ENCODE measurements at places on chromosomes 5 and 9.

GRCh38 chr5:135709208-135709575, 125.3 kb upstream of the SLC25A48 start:
- DNase-seq, result no peak

- no peak for DNase-seq
Observed at GRCh38 chr9:136248951-136249876, 3.6 kb upstream of the QSOX2 start.

DNA sequence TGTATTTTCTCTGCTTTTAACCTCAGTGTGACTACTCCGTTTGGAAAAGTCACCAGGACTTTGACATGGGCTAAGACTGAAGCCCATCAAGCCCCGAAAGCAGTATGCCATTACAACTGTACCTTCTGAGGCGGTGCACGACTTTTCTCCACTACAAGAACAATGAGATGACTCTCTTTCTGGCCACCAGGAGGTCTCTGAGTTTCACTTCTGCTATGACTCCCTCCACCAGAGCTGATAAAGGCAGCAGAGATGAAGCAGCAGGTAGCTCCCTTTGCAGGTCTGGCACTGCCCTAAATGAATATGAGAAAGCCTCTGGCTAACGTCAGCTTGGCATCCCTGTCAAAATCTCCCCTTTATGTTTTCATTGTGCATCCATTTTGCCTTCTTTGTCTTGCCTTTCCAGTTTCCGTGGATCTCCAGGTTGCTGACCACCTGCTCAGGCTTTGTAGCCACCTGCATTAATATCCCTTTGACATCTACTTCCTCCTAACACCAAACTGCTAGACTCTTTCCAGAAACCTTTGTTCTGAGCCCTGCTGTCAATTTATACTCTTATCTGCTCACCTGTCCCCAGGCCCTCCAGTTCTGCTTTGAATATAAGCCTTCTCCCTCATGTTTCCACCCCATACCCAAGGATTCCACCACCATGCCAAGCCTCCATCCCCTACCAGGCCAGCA, 221.7 kb downstream of the ZNF608 start:
- DNase-seq, result no peak

GRCh38 chr9:131129183-131129582, 3.8 kb downstream of the NUP214 start:
- DNase-seq, result no peak

DNA sequence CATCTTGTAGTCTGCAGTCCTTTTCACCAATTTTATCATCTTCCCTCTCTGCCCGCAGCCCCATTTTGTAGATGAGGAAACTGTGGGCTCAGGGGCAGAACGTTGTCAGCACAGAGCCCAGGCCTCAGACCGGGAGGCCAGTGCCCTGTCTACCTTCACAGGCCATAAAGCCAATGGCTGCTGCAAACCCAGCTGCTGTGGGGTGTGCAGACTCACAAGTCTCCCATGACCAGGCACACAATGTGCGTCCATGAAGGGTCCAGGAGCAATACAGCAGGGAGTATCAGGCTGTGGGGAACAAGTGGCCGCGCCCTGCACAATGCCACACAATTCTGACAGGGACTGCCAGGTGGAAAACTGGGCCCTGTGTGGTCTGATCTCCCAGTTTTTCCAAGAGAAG, 71.0 kb downstream of the COL23A1 start:
- no peak for DNase-seq

GRCh38 chr9:72577212-72577753, 55.9 kb downstream of the TMC1 start:
- peak; percentile 94 for DNase-seq

DNA sequence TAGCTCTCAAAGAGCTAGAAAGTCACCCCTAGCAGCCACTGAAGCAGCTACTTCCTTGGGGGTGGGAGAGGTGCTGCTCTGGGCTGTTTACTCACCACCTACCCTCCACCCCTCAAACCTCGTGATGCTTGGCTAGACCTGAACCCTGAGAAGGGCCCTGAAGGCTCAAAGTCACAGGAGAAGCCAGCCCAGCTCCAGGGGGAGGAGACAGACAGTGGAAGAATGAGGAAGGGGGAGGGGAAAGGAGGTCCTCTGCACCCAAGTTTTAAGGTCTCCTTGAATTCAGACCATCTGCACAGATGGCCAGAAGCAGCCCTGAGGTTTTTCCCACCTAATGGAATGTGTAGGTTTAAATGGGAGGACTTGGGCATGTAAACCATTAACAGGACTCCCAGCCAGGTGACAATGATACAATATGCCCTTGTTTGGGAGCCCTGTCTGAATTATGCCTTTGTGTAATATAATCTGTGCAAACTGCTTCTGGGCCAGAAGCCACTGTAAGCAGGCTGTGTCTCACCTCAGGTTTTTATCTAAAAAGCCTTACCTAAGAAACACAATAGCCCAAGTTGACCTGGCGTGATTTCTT, 180.5 kb downstream of the PIK3R1 start:
- no peak for DNase-seq

DNA sequence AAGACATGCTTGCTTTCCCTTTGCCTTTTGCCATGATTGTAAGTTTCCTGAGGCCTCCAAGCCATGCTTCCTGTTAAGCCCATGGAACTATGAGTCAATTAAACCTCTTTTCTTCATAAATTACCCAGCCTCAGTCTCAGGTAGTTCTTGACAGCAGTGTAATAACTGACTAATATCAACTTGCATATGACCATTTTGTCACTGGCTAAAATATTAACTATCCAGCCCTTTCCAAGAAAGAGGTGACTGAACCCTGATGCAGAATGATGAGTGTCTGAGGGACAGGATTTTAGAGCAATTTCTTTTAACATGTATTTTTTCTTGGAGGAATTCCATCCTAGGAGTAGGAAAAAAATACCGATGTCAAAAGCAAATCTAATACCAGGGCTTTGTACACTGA, 266.1 kb downstream of the SEMA5A start:
- DNase-seq, result no peak

GRCh38 chr5:57119031-57119430, 54.8 kb upstream of the GPBP1 start:
- no peak for DNase-seq

DNA sequence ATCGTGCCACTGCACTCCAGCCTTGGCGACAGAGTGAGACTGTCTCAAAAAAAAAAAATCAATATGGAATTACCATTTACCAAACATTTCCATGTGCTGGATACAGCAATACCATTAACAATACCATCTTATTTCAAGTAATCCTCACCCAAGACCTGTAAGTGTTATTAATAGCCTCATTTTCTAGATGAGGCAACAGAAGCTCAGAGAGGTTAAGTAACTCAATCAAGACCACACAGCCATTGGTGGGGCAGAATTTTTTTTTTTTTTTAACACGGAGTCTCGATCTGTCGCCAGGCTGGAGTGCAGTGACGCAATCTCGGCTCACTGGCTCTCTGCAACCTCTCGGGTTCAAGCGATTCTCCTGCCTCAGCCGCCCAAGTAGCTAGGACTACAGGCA, 3.6 kb upstream of the FIBCD1 start:
- DNase-seq, result no peak

DNA sequence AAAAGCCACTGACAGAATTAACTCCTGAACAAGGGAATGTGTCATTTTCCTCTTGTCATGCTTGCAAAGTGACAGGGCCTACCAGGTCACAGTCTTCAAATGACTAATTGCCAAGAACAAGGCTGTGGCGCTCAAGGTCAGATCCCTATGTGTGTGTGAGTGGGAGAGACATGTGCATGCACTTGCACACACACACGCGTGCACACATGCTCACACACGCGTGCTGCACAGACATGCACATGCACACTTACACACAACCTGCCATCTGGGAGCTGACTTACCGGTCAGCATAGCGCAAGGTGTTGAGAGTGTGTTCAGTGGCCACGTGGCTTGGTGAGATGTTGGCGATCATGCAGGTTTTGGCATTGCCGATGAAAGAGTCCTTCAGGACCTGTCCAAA, 69.8 kb downstream of the KIF24 start:
- no peak for DNase-seq

GRCh38 chr9:83466351-83466750, 71.8 kb downstream of the FRMD3 start:
- no peak for DNase-seq

GRCh38 chr5:134174841-134175839, 1.6 kb downstream of the SKP1 start:
- peak; percentile 65 for DNase-seq

- no peak for DNase-seq
Observed at GRCh38 chr9:99635032-99635431, 186.7 kb upstream of the NR4A3 start.

DNA sequence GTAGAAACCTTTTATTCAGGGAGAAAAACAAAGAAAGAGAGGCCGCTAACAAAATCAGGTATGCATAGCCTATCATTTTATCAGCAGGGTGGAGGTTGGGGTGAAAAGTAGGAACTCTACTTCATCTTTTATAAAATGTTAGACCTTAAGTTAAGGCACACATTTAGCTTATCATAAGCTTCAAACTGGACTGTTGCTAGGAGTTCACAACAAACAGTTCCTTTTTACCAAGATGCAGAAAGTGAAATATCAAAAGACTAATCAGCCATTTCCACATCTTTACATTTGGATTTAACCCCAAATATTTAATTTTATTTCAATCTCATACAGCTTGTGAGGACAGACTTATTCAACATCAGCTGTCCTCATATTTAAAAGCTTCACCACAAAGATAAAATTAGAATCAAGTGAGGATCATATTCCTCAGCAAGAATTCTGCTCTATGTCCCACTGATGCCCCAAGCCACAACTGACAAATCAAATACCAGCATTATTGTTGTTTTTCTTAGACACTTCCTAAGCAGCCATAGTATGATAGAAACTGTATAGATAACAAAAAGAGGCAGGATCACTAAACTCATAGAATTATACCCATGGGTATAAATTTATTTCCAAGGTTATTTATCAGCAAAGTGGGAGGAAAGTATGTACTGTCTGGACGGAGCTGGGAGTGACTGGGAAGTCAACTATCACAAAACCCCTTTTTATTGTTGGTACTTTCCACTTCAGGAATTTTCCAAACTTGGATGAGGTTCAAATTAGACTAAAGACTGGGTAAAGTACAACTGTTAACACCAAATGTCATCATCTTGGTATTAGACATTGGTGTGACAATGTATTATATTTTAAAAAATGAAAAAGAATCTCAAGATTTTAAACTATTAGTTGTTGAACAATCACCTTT, 29.9 kb upstream of the MYOT start:
- DNase-seq, result no peak

DNA sequence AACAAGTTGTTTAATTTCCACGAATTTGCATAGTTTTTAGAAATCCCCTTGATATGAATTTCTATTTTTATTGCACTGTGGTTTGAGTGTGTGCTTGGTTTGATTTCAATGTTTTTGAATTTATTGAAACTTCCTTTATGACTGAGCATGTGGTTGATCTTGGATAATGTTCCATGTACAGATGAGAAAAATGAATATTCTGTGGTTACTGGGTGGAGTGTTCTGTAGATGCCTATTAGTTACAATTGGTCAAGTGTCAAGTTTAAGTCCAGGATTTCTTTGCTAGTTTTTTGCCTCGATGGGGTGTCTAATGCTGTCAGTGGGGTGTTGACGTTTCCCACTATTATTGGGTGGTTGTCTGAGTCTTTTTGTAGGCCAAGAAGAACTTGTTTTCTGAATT, 319.5 kb upstream of the ACTBL2 start:
- DNase-seq, result no peak

DNA sequence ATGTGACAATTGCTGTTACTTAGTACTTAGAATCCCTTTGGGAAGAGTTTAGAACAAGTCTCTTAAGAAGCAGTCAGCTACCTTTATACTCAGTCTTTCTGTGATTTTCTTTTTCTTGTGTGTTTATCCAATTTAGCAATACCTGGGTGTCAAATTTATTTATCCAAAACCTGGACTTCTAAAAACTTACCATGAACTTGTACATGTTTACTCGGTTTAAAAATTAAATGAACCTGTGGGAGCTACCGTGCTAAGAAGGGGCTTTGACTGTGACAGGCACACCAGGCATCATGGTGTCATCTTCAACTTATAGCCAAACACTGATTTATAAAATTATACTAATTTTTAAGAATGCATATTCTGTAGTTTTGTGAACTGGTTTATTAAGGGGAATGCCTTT, 96.5 kb downstream of the XRCC4 start:
- DNase-seq, result no peak

GRCh38 chr5:36357391-36357975, 55.8 kb upstream of the RANBP3L start:
- peak; percentile 80 for DNase-seq

- DNase-seq, result no peak
Observed at GRCh38 chr5:175513297-175513696, 34.9 kb downstream of the SFXN1 start.

- DNase-seq, result no peak
Observed at GRCh38 chr9:7146582-7146981, 388.8 kb downstream of the KDM4C start.

- DNase-seq, result no peak
Observed at GRCh38 chr5:150156027-150156368, 353 bp upstream of the PDGFRB start.

DNA sequence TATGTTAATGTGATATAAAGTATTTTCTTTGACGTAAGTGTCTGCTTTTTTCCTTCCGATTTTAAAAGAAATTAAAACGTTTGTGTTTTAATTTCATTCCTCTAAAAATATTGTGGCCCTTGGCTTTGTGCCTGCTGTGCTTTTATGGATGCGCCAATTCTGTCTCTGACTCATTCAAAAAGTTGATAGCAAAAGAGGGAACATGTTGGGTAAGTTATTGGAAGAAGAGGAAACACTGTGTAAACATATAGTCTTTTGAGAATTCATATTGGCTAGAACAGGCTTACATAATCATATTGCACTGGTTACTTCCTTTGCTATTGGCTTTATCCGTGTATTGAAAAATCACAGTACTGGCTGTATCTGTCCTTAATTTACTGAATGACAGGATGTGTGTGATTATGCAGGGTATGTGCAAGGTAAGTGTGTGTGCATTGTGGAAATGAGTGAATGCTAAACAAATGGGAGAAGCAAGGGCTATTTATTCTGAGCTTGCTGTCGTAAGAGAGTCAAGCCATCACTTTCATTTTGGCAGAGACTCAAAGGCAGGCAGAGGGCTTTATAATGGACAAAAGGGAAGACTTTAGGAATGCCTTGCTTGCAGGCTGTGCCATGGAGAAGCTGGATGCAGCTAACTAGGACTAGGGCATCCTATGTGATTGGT, 67.8 kb downstream of the SGCD start:
- peak; percentile 77 for DNase-seq

DNA sequence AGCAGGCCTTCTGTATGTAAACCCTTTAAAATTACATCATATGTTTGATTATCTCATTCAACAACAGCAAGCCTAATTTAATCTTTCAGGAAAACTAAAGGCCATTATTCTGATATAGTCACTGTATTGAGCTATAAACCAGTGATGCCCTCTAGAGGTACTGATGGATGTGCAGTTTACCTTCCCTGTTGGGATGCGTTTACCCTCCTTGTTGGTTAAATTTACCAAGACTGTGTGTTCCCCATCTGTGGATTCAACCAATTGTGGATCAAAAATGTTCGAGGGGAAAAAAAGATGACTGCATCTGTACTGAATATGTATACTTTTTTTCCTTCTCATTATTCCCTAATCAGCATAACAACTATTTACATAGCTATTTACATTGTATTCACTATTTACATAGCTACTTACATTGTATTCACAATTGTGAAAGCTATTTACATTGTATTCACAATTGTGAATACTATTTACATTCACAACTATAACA, 3.7 kb upstream of the BAAT start:
- peak; percentile 27 for DNase-seq

- DNase-seq, result peak; percentile 61
Observed at GRCh38 chr9:2623288-2624050, 1.9 kb downstream of the VLDLR start.

- DNase-seq, result peak; percentile 11
Observed at GRCh38 chr5:81751836-81752643, 1.1 kb upstream of the SSBP2 start.

GRCh38 chr5:76207120-76207519, 123.9 kb downstream of the SV2C start:
- DNase-seq, result no peak
